ENCODE measurements at places on chromosomes 12 and 14. TPM values are rescaled to one million over a fixed set of nuclear protein-coding genes. Genes with fewer than 3 reads are reported as not detected.
A peak's percentile ranks its signal among the peaks of the same experiment; 100 is the strongest.

GRCh38 chr14:73140811-73141323, 4.6 kb downstream of the PSEN1 start:
- H3K27ac ChIP-seq = no peak overlapping the region
- no peaks in the 10 kb centered on the region for H3K27me3 ChIP-seq
- DNase-seq = no peak
- peaks cover 40% of the 10 kb centered on the region for H3K4me1 ChIP-seq
- H3K36me3 ChIP-seq = peaks cover 9% of the 10 kb centered on the region
- peak overlapping the region; percentile 69 for H3K4me3 ChIP-seq

GRCh38 chr12:78244916-78245507, 414.3 kb downstream of the NAV3 start:
- H3K4me3 ChIP-seq = no peak overlapping the region
- H3K27me3 ChIP-seq = no peaks in the 10 kb centered on the region
- H3K4me1 ChIP-seq = no peaks in the 10 kb centered on the region
- H3K36me3 ChIP-seq = no peaks in the 10 kb centered on the region

DNA sequence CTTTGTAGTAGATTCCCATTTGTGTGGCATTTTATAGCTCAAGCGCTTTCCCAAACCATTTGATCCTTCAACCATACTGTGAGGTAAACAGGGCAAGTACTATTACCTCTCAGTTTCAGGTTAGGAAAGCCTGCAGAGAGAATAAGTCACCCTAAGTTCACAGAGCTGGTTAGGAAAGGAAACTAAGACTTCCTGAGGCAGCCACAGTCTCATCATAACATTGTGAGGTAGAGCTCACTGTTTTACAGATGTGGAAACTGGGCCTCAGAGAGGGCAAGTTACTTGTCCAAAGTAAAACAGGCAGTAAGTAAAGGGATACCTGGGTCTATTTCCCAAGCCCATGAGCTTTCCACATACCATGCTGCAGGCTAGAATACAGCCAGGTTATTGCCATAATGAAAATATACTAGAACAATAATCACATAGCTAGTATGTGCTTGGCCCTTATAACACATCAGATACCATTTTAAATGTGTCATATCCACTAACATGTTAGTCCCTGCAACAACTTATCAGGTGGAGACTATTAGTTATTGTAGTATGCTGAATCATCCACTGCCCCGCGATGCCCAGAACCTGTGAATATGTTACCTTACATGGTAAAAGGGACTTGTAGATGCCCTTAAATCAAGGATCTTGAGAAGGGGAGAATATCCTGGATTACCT, 150.9 kb upstream of the GRIP1 start:
- H3K36me3 ChIP-seq = no peaks in the 10 kb centered on the region
- H3K4me1 ChIP-seq = peaks cover 14% of the 10 kb centered on the region
- H3K27ac ChIP-seq = no peak overlapping the region
- no peak overlapping the region for H3K4me3 ChIP-seq

DNA sequence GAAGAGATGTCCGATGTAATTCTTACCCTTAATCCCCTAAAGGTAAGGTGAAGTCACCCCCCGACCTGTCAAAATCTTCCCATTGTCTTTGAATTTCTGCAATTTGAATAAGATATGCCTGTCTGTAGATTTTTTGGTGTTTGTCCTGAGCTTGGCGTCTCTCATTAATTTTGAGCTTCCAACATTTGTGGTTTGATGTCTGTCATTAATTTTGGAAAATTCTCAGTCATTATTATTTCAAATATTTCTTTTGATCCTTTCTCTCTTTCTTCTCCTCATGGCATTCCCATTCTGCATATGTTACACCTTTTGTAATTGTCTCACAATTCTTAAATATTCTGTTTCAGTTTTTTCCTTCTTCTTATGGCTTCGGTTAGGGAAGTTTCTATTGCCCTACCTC, 60.1 kb downstream of the EPS8 start:
- H3K36me3 ChIP-seq = peaks cover 12% of the 10 kb centered on the region
- no peak overlapping the region for H3K4me3 ChIP-seq
- peaks cover 27% of the 10 kb centered on the region for H3K4me1 ChIP-seq
- DNase-seq = no peak

DNA sequence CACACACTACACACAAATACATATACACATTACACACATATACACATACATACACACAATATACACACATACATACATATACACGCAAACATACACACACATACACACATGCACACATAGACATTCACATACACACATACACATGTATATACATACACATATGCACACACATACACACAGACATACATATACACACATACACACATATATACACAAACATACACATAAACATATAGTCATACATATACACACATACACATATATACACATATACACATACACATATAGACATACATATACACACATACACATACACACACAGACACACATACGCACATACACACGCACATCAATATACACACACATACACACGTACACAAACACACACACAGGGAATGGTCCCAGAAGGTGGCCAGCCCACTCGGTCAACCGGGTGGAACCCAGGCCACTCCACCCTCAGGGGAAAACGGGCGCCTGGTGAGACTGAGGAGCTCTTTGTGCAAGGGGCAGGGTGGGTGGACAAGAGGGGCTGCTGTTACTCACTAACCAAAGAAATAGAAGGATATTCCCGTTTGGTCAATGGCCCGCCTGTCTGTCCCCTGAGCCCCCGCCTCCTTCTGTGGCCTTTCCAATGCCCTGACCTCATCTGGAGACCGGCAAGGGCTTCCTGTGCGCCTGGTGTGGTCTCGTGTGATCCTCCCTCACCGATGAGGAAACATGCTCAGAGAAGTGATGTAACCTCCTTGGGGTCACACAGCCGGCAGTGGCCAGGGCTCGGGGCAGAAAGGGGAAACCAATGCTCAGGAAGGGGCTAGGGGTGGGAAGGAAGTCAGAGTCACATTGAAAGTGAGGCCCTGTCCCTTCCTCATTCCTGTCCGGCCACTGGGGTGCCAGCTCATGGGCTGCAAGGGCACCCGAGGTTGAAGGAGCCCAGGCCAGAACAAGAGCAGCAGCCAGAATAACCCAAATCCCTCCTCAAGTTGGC, 5.3 kb downstream of the TRPV4 start:
- peak; percentile 56 for DNase-seq
- no peaks in the 10 kb centered on the region for H3K36me3 ChIP-seq
- H3K4me3 ChIP-seq = peak overlapping the region; percentile 65
- peaks cover 36% of the 10 kb centered on the region for H3K4me1 ChIP-seq
- peaks cover 8% of the 10 kb centered on the region for H3K27me3 ChIP-seq

- H3K27ac ChIP-seq = no peak overlapping the region
- H3K36me3 ChIP-seq = no peaks in the 10 kb centered on the region
- H3K27me3 ChIP-seq = peaks cover 31% of the 10 kb centered on the region
- no peak overlapping the region for H3K4me3 ChIP-seq
These were observed 83.6 kb downstream of the KSR2 start for GRCh38 chr12:117885211-117885610.

DNA sequence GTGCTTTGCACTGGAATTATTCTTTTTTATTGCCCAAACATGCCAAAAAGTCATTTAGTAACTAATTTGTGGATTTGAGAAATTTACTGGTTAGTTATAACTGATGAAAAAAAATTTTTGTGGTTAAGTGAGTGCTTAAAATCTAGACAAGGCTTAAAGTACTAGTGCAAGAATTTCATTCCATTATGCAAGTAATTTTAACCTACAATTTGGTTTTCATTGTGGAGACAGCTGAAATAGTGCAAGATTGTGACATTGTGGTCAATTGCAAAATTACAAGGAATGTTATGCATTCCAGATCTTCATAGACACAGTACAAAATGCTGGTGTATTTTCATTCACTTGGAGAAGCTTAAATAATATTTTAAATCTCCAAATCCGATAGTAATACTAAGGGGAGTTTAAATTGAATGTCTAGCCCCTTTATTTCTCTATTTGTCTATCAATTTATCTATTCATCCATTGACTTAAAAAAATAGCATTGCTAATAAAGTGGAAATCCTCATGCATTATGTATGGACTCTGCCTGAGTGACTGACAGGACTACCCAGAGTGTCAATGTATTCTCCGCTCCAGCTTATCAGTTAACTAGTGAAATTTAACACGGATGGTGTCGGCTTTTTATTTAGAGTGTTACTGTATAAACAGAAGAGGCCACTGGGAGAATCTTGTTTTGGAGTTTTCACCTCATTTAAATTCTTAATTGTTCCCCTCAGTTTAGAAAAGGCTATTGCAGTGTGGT, 125.9 kb downstream of the ALX1 start:
- no peak for DNase-seq
- no peaks in the 10 kb centered on the region for H3K36me3 ChIP-seq
- H3K4me3 ChIP-seq = no peak overlapping the region
- H3K4me1 ChIP-seq = peaks cover 4% of the 10 kb centered on the region

- DNase-seq = no peak
- H3K4me3 ChIP-seq = no peak overlapping the region
- H3K27ac ChIP-seq = no peak overlapping the region
- peaks cover 12% of the 10 kb centered on the region for H3K36me3 ChIP-seq
These were observed 583.7 kb upstream of the LRFN5 start for GRCh38 chr14:41022932-41023331.

DNA sequence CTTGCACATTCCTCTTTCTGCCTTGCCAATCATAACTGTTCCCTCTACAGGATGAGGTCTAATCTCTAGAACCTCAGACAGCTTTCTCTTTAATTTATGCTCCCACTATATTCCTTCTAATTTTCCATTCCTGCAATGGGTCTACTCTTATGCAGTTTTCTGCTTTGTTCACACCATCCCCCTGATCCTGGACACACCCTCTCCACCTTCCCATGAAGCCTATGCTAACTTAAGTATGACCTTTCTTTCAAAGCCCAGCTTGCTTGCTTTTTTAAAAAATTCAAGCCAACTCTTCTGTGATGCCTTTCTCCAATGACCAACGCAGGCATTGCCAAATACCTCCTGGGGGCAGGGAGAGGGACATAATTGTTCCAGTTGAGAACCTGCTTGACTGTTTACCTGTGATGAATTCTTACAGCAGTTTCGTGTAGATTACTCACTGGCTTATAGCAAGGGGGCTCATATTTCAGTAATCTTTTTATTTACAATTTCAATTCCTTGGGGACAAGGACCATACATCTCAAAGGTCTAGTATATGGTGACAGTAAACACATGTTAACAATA, 7.8 kb downstream of the SLC38A1 start:
- peaks cover 37% of the 10 kb centered on the region for H3K4me1 ChIP-seq
- H3K4me3 ChIP-seq = no peak overlapping the region
- no peaks in the 10 kb centered on the region for H3K27me3 ChIP-seq
- H3K27ac ChIP-seq = no peak overlapping the region

Gene ZFYVE1
- 14.3 TPM for total RNA-seq

Gene FGF23
- total RNA-seq = 0.25 TPM

- H3K4me3 ChIP-seq = no peak overlapping the region
- H3K27ac ChIP-seq = no peak overlapping the region
- no peaks in the 10 kb centered on the region for H3K4me1 ChIP-seq
- DNase-seq = no peak
- H3K36me3 ChIP-seq = no peaks in the 10 kb centered on the region
- H3K27me3 ChIP-seq = no peaks in the 10 kb centered on the region
These were observed 87.3 kb upstream of the LRIG3 start for GRCh38 chr12:59007620-59008019.

Gene APOF
- total RNA-seq = not detected

DNA sequence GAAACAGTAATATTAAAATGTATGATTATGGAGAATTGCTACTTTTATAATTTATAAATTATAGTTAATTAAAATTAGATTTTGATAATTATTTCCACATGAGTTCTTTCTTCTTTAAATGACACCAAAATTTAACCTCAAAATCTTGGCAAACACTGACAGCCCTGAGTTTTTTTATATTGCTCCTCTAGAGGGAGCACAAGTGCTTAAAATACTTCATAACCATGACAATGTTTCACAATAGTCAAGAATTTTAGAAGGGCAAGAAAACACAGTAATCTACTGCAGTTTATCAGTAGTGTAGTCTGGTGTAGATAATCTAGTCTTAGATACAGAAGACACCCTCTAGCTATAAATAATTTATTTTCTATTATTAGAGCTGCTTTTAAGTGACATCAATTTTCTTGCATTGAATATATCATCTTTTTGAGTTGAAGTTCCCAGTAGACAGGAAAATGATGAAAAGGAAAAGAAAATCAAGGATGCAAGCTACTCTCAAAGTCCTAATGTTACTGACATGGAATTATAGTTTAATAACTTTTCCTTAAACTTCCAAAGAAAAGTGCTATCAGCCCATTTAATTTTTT, 14.3 kb upstream of the PTGER2 start:
- no peaks in the 10 kb centered on the region for H3K4me1 ChIP-seq
- no peaks in the 10 kb centered on the region for H3K36me3 ChIP-seq
- no peak overlapping the region for H3K27ac ChIP-seq
- peaks cover 9% of the 10 kb centered on the region for H3K27me3 ChIP-seq

DNA sequence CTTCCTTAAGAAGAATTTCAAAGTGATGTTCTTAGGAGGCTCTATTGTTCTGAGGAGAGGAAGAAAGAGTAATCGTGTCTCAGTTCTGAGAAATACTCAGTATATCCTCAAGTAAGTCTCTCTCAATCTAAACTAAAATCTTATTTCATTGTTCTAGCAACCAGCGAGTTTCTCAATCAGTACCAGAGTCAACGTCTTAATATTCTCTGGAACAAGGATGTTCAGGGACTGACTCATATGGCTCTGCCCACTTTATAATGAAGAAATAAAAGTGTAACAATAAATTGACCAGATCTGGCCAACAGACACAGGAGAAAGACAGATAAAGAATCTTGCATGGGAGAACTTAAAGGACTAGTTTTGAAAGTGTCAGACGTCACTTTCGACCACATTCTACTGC, 469.8 kb upstream of the FLRT2 start:
- no peaks in the 10 kb centered on the region for H3K36me3 ChIP-seq
- no peak for DNase-seq
- no peaks in the 10 kb centered on the region for H3K4me1 ChIP-seq
- H3K4me3 ChIP-seq = no peak overlapping the region
- no peaks in the 10 kb centered on the region for H3K27me3 ChIP-seq

GRCh38 chr12:70849265-70849960, 71.1 kb downstream of the PTPRR start:
- H3K36me3 ChIP-seq = no peaks in the 10 kb centered on the region
- no peak for DNase-seq
- H3K27me3 ChIP-seq = no peaks in the 10 kb centered on the region
- H3K4me3 ChIP-seq = no peak overlapping the region
- no peak overlapping the region for H3K27ac ChIP-seq

Gene TTC9
- 4.2 TPM for total RNA-seq

Gene CPNE6
- not detected for total RNA-seq

Gene DERA
- 43.0 TPM for total RNA-seq

- peaks cover 11% of the 10 kb centered on the region for H3K4me1 ChIP-seq
- DNase-seq = peak; percentile 17
- peak overlapping the region; percentile 81 for H3K27ac ChIP-seq
- no peaks in the 10 kb centered on the region for H3K27me3 ChIP-seq
These were observed 1.6 kb upstream of the C12orf71 start for GRCh38 chr12:27083861-27084394.

DNA sequence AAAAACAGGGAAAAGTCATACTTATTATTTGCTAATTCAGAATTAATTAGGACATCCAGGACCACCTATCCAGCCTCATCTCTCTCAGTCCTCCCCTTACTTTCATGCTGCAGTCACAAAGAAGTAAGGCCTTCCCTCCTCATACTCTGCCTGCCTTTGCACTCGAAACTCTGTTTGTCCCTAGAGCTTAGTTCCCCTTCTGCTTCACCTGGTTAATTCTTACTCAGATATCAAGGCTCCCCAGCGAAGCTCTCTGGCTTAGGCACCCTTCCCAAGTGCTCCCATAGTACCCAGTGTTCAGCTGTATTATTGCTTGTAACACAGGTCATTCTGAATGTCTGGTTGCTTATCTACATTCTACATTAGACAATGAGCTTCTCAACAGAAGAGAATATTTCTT, 81.3 kb downstream of the ERGIC2 start:
- no peak for DNase-seq
- no peaks in the 10 kb centered on the region for H3K4me1 ChIP-seq
- no peak overlapping the region for H3K27ac ChIP-seq
- H3K4me3 ChIP-seq = no peak overlapping the region
- no peaks in the 10 kb centered on the region for H3K36me3 ChIP-seq
- H3K27me3 ChIP-seq = no peaks in the 10 kb centered on the region

Gene VRK1
- total RNA-seq = 59.8 TPM

Gene MYF6
- total RNA-seq = not detected

Measured in neural crest cell (in vitro differentiated cells).